ENCODE measurements at places on chromosomes 7 and 10. TPM values are rescaled to one million over a fixed set of nuclear protein-coding genes. Genes with fewer than 3 reads are reported as not detected.

AKR1D1 gene
- not detected for total RNA-seq

PRLHR gene
- total RNA-seq, result not detected

CAV1 gene
- 384 TPM for total RNA-seq

DNAJB12 gene
- 24.8 TPM for total RNA-seq

OGDH gene
- total RNA-seq, result 73.7 TPM

CDCA7L gene
- 12.1 TPM for total RNA-seq

CAMK2B gene
- total RNA-seq, result not detected

SLC26A4 gene
- total RNA-seq, result 0.91 TPM

HIBADH gene
- total RNA-seq, result 21.9 TPM

GRM3 gene
- not detected for total RNA-seq

ADAM12 gene
- 126 TPM for total RNA-seq

IKZF1 gene
- total RNA-seq, result 0.60 TPM

TMEM236 gene
- total RNA-seq, result 0.14 TPM

DGKB gene
- total RNA-seq, result 0.24 TPM

FAM25G gene
- total RNA-seq, result not detected

HABP2 gene
- total RNA-seq, result not detected

BCL7B gene
- total RNA-seq, result 30.1 TPM

JAKMIP3 gene
- 0.54 TPM for total RNA-seq
